M059J (cell line): ENCODE measurements at places on chromosomes 7 and 10. TPM values are rescaled to one million over a fixed set of nuclear protein-coding genes. Genes with fewer than 3 reads are reported as not detected.

GRCh38 chr7:66952343-66953043 lies 31.5 kb downstream of the TMEM248 start:
- DNase-seq, result peak; percentile 94

DNA sequence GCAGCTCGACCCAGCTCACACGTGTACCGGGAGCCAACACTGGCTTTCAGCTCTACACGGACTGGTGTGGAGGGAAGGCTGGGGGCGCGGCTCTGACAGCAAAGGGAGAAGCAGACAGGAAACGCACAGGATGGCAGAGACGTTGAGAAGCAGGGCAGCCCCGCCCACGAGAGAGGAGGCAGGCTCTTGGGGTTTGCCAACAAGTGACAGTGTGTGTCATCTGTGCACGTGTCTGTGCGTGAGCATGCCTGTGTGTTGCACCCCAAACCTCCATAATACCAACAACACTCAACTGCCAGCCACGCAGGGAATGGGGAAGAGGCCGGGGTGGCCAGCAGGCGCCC lies 64.4 kb upstream of the PDGFA start:
- no peak for DNase-seq

- peak; percentile 24 for DNase-seq
Measured at GRCh38 chr7:83077328-83077727, 85.4 kb downstream of the PCLO start.

- DNase-seq, result peak; percentile 68
Measured at GRCh38 chr7:130909881-130910672, 176.1 kb upstream of the KLF14 start.

DNA sequence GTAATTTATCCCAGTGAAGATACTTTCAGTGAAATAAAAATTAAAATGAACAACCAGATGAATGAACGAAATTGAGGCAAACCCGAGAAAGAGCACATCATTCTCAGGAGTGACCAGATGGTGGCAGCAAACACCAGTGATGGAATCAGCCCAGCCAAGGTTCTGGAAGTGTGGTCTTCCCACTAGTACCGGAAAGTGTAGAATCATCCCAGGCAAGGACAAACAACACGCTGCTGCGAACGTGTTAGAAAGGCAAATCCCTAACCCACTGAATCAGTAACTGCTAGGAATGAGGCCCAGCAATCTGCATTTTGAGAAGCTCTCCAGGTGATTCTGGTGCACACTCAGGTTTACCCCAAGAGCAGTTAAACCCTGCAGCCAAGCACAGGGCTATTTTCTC lies 15.5 kb upstream of the SLC18A3 start:
- DNase-seq, result peak; percentile 67

- no peak for DNase-seq
Measured at GRCh38 chr7:102223184-102223583, 63.5 kb upstream of the SH2B2 start.

DNA sequence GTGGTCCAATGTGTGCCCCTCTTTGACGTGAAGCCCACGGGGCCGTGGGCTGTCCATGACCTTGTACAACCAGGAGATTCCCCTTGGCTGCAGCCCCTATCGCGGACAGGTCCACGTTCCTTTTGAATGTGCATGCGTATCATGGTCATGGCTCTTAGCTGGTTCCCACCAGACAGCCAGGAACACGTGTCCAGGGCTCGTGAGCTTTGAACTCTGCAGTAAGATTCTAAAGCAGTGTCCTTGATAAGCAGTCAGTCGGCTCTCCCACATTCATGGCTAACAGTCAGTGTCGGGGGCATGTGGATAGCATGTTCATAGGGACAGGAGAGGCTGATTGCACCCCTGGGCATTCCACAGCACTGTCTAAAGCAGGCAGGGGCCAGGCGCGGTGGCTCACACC lies 75.9 kb upstream of the SH2B2 start:
- no peak for DNase-seq

DNA sequence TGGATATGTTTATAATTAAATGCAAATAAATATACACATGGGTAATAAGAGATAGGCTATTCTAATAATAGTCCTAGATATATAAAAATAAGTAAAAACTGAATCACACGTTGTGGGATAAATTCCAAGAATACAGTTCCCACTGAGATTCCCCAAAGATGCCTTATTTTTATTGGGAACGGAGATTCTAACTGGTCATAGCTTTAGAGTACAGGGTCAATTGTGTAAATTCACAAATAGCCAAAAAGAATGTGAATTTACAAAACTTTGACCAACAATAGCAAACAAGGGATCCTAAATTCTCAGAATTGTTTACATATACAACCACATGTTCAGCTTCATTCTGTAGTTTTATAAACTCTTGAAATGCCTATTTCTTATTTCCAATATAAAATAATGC lies 65.0 kb downstream of the VSTM4 start:
- no peak for DNase-seq

GRCh38 chr7:128799451-128799850 lies 7.7 kb downstream of the CCDC136 start:
- DNase-seq, result no peak

DNA sequence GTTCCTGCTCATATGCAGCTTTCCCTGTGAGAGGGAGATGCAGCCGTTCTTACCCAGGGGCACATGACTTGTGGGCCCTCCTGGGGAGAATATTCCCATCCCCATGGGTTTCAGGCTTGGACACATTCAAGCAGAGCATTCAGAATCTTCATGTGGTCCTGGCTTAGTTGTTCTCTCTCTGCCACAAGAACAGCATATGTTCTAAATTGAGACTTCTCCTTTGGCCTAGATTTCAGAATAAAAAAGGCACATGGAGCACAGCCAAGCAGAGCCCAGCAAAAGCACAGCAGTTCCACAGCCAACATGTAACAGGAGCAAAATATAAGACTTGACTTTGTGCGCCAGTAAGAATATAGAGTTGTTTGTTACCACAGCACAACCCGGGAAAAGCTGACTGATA lies 306.4 kb upstream of the MYO3A start:
- DNase-seq, result no peak

DNA sequence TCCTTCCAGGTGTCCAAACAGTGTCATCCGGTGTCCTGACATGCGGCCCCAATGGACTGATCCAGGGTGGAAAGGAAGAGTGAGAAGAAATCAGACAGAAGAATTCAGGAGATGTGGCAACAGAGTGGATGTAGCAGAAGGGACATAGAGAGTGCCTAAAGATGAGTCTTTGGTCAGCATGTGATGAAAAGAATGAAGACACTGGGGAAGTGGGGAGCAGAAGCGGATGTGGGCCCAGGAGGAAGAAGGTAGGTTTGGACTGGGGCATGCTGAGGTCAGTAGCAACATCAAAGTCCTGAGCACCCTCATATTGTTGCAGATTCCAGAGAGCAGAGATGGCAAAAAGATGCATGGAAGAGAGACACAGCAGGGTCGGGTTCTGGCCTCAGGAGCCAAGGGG lies 71.8 kb upstream of the STEAP1B start:
- DNase-seq, result peak; percentile 18

The SORBS1 gene
- total RNA-seq, result 0.57 and 2.4 TPM in 2 replicates

- DNase-seq, result no peak
Measured at GRCh38 chr10:86862373-86862772, 95.0 kb downstream of the MMRN2 start.

The CLEC5A gene
- total RNA-seq, result not detected in 2 replicates

DNA sequence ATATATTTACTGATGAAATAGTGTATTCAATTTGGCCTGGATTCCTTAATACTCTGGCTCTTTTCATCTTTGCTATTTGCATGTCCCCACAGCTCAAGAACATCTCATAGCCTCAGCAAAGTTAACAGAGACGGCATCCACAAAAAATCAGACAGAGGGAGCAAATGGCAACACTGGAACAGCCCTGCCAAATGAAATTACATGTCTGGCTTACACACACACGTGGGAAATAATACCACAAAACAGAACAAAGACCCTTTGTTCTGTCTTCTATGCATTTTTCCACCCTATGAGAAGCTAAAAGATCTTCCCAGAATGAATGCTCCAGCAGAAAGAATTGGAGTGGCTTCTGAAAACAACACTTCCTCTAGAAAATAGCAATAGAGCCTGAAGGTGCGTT lies 139.5 kb downstream of the ALOX5 start:
- DNase-seq, result no peak

The LANCL2 gene
- total RNA-seq, result 12.7 and 32.8 TPM in 2 replicates

The MKX gene
- 0.64 and 1.8 TPM in 2 replicates for total RNA-seq

GRCh38 chr7:155931396-155932085 lies 119.3 kb upstream of the SHH start:
- DNase-seq, result no peak

DNA sequence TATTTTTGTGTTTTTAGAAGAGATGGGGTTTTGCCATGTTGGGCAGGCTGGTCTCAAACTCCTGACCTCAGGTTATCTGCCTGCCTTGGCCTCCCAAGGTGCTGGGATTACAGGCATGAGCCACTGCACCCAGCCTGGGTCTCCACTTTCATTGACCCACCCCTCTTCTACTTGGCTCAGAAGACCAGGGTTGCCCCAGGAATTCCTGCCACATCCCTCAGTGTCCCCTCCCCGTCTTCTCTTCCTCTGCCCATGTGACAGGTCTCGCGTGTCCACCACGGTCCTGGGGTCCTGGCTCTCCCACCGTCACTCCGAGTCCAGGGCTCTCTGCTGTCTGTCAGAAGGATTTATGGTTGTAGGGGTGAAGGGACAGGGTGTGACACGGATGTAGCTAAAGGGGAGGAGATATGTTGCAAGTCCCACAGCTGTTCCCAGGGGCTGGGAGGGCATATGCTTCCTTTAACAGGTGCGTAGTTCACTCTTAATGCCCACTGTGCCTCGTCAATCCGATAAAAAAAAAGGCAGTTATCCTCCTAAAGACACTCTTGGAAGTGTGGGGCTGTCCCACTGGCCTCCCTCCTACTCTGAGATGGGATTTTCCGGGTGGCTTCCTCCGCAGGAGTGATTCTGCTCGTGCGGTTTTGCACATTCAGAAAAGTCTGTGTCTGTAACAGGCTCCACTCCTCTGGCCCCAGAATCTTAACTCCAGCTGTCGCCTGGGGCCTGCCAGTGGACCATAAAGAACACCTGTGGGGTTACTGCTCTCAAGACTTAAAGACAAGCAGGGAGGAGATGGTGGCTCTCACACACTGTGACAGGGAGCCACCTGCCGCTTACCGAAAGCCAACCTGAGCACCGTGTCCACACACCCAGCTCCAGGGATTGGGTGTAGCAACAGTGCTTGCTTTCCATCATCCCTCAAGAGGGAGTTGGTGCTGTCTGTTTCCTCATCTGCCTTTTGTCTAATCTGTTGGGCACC lies 36.7 kb upstream of the SHH start:
- DNase-seq, result no peak

The TMEM176B gene
- not detected in 2 replicates for total RNA-seq

The ASB10 gene
- not detected in 2 replicates for total RNA-seq

DNA sequence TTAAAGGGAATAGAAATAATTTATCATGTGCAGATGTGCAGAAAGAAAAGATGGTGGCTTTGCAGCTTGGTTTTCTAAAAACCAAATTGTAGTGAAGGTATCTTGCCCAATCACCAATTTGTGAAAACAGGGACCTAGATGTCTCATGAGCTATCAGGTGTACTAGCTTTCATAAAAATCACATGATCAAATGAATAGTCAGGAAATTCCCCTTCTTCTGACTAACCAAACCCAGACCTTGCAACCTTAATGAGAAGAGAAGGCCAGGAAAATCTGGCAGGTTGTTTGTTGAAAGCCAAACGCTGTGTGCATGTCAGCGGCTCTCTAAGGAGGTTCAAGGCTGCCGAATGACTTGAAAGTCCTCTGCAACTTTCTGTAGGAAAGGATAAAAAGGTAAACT lies 304.4 kb upstream of the NRP1 start:
- DNase-seq, result no peak

The CPN1 gene
- total RNA-seq, result not detected in 2 replicates

- DNase-seq, result no peak
Measured at GRCh38 chr10:112288486-112288885, 5.3 kb downstream of the TECTB start.

GRCh38 chr7:46663025-46663424 lies 742.0 kb upstream of the IGFBP3 start:
- DNase-seq, result no peak

The MYH16 gene
- 0.05 and 0.34 TPM in 2 replicates for total RNA-seq

DNA sequence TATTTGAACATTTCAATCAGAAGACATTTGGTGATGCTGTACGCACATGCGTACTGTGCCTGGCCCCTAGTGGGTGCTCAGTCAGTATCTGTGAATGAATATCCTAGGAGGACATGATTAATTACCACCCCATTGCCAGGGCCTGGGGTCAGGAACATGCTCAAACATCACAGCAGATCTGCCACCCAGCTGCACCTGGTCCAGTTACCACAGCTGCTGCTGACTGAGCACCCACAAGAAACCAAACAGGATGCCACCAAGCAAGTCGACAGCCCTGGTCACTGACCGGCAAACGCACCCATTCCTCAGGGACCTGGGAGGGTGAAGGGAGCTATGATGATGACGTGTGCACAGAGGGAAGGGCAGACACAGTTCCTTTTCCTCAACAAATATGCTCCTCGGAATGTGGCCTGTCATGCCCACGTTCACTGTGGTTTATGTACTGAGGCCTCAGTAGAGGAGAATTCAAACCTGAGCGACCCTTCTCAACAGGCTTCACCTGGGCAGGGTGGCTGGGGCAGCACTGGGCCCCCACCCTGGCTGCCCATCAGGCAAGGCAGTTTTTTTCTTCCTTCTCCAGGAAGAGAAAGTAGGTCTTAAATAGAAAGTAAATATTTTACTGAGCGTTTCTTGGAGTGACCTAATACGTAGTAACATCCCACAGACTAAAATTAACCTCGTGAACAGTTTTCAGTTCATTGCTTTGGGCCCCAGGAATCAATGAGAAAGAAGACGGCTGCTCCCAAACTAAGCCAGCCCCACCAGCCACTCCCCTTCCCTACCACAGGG lies 13.4 kb downstream of the CTBP2 start:
- DNase-seq, result no peak

DNA sequence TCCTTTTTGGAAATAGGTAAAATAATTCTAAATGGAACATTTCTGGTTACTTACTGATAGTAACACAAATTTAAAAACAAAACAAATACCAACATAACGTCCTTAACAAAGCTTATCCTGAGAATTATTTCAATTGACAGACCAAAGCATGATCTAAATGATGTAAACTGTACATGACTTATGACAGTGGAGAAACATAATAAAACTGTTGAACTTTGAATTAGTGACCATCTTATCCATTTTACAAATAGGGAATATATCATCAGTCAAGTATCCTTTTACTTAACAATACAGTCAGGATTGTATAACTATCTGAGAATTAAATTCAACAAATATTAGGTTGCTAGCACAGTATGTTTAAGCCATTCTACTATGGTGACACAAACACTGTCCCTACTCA lies 2.4 kb downstream of the IPMK start:
- no peak for DNase-seq
